ENCODE measurements at places on chromosomes 16 and 17.

- no peak for DNase-seq
Observed at GRCh38 chr17:27912964-27913363, 19.8 kb upstream of the LYRM9 start.

DNA sequence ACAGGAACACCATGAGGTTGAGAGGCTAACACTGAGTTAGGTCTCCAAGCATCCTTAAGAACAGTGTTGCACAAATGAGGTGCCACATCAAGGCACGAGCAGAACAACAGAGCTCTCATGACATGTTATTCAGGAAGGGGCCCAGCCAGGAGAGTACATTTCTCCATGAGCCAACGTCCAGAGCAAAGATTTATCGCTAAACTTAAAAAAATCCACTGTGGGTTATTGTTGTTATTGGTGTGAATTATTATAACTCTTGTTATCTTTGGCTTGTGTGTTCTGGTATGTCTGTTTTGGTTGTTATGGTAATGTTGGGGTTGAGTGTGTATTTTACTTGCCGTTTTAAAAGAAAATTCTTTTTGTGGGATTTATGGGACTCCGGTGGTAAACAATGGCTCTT is 68.9 kb upstream of the MSI2 start:
- DNase-seq: no peak

- no peak for DNase-seq
Observed at GRCh38 chr16:11547118-11547916, 39.4 kb downstream of the LITAF start.

GRCh38 chr16:47449788-47450187 is 11.1 kb downstream of the ITFG1 start:
- DNase-seq: no peak
